D721Med (cell line): ENCODE measurements at places on chromosomes 4 and X.

DNA sequence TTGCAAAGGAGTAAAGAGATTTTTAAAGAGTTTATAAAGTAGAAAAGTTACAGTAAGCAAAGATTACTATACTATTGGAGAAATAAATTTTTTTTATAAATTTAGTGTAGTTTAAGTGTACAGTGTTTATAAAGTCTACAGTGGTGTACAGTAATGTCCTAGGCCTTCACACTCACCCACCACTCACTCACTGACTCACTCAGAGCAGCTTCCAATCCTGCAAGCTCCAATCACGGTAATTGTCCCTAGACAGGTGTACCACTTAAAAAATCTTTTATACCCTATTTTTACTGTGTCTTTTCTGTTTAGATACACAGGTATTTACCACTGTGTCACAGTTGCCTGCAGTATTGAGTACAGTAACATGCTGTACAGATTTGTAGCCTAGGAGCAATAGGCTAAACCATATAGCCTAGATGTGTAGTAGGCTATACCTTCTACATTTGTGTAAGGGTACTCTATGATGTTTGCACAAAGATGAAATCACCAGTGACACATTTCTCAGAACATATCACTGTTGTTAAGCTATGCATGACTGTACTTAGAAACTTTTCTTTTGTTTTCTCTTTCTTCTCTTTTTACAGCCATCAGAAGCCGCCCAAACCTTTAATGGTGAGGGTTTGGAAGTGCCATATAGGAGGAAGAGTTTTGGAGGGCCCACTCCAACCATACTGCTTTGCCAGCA, 11.8 kb upstream of the SH3RF1 start:
- DNase-seq: no peak

DNA sequence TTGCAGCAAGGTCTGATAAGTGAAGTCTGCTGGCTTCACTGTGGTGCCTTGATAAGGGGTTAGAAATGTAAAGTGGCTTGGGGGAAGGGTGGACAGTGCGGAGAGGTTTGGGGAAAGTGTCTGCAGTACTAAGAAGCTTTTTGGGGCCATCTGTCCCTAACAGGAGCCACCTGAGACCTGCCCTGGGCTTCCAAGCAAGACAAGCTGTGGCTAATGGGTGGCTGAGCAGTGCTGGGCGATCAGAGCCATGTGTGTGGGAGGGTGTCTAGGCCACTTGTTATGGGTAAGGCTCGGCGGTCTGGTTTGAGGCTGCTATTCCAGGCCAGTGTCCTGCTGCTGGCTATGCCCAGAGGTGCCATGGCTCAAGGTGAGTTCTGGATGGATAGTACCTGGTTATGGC, 185.4 kb upstream of the MTMR8 start:
- no peak for DNase-seq

- DNase-seq: no peak
Observed at GRCh38 chrX:114800719-114801118, 216.7 kb downstream of the IL13RA2 start.

DNA sequence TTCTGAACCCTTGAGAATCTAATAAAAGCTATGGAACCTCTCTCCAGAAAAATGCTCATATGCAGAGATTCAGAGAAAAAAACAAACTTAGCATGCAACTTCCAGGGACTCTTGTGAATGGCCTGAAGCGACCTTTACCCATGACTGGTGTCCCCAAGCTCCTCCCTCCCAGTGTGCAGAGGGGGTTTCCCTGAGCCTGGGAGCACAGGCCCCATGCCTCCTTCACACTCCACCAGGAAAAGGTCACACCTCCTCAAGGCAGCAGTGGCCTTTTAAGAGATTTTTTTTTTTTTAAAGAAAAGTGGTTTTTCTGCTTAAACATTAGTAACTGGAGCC, 13.3 kb upstream of the UBA6 start:
- DNase-seq: no peak

GRCh38 chr4:40575846-40576245, 53.8 kb downstream of the RBM47 start:
- DNase-seq: no peak
